HuH-7 (cell line): ENCODE measurements at places on chromosomes 1 and 21.

- DNase-seq: no peak
Observed at GRCh38 chr1:25140073-25140797, 92.1 kb downstream of the SYF2 start.

DNA sequence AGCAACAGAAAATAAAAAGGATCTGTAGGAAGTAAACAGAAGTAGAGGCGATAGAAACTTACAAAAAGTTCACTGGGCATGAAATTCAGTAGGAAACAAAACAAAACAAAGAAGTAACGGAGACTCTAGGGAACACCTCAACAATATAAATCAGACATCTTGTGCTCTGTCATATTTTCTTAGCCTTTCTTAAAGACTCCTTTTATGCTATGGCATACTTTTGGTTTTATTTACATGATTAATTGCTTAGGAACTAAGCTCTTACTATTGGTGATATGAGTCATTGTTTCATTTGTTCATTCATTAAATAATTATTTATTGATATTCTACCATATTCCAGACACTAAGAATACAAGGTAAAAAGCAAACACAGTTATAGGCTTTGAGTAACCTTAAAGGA, 126.6 kb downstream of the KCNT2 start:
- DNase-seq: no peak

GRCh38 chr1:36389999-36390398, 4.3 kb upstream of the STK40 start:
- DNase-seq: no peak

DNA sequence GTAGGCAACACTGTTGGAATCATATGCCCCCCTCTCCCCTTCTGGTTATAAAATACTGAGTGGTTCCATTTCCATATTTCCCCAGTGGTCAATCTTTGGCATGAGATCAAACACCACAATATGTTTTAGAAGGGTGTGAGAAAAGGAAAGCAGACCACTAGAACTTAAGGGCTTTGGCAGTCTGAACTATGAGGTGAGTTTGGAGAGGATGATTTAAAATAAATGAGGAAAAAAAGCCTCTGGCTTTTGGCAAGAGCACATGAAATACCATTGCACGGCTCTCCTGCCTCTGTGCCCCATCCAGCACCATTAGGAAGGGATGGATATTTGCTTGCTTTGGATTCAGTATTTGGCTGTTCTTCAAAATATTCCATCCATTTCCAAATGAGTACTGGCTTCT, 339.5 kb upstream of the C1orf87 start:
- no peak for DNase-seq

GRCh38 chr1:158200527-158200926, 19.8 kb downstream of the CD1D start:
- no peak for DNase-seq

GRCh38 chr1:31201931-31202360, 37.7 kb downstream of the NKAIN1 start:
- no peak for DNase-seq

DNA sequence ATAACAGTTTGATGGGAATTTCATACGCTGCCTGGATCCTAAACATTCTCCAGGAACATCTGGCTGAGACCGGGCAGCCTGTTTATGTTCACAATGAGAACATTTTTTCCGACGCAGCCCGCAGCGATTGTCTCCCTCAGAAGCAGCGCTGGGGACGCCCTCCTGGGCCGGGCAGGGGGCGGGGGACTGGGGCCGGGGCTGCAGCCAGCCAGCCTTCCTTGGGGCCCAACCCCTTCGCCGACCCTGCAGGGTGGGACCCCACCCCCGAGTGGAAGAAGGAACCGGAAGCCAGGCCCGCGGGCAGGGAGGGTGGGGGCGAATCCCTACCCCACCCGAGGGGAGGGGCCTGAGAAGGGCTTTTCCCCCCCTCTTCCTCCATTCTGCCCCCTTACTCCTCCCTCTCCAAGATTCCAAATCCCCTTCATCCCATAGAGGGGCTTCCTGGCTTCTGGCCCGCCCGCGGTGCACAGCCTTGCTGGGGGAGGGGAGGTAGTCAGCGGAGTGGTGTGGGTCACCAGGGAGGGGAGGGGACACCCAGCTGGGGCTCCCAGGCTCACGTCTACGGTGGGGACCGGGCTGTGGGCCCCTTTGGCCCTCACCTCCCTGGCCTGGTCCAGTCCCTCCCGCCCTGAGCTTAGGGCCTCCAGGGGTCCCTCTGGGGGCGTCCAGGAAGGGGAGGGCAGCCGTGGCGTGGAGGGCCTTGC, 60.6 kb downstream of the WNT9A start:
- no peak for DNase-seq

GRCh38 chr1:205963352-205964155, 20.3 kb upstream of the SLC26A9 start:
- no peak for DNase-seq

DNA sequence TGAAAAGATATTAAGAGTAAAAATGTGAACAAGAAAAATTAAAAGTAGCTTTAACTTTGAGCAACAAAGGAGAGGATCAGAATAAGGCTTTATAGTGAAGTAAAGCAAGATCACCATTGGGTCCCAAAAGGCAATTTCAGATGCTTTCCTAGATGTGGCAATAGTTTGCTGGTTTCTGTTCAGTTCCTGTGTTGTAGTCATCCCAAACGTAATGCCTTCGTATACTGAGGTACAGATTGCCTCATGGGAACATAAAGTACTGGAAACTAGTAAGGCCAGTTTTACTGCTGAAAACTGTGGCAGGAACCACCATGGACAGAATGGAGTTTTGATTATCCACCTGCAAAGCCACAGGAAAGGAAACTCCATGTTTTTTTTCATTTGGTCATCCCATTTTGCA, 283.5 kb upstream of the SGIP1 start:
- DNase-seq: no peak

- DNase-seq: no peak
Observed at GRCh38 chr1:155278689-155279160, 1.5 kb downstream of the HCN3 start.

DNA sequence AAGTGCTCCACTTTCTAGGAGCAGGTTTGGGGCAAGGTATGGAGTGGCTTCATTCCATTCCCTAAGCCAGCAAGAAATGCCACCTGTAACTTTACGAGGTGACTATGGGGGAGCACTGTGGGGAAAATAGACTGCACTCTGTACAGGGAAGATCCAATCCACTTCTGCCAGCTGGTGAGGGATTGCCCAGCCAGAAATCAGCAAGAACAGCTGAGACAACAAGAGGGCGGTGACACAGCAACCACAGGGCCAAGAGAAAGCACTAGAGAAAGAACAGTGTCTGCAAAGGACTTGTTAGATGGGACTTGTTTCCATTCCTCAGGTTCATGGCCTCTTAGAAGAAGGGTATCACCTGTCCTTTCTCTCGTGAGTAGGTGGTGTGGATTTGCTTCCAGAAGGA, 19.6 kb downstream of the CAPN8 start:
- DNase-seq: no peak

DNA sequence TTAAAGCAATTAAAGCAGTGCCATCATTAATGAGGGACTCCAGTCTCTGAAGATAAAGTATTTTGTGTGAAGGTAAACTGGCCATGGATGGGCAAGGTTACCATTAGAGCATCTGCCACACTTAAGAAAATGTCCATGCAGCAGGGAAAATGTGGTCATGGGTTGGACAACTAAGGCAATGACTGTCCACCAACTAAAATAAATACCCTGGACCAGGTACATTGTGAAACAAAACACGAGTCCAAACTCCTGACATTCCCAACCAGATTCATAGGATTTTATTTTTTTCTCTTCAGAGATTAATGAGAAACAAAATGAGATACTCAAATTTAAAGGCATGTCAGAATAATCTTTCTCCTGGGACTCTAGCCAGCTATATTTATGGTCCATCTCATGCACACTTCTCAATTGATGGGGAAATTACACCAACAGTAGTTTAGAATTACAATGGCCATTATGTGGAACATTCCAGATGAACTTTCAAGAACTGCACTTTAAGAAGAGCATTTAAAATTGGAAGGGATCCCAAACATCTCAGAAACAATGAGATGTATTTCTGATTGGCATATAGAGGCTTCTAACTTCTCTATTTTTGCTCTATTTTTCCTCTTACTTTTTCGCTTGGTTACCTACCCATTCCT, 8.1 kb downstream of the GBP7 start:
- no peak for DNase-seq

GRCh38 chr1:237786066-237786719, 104.5 kb downstream of the ZP4 start:
- DNase-seq: no peak

GRCh38 chr1:233064988-233065387, 114.6 kb downstream of the NTPCR start:
- no peak for DNase-seq

DNA sequence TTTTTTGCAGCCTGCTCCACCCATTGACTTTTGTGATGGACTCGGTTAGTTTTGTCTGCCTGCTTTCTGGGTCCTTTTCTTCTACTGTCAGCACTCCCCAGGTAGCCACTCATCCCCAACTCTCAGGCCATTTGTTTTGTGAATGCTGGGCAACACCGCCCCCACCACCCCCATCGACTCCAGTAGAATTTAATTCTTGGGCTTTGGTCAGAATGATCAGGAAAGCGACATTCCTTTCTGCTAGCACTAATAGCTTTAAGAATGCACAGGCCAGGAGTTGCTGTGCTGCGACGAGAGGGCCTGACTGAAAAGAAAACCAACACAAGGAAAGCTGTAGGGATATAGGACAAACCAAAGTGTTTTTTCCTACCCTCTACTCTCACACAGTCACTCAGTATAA, 144.4 kb downstream of the CDC7 start:
- no peak for DNase-seq

GRCh38 chr1:171128463-171128862, 37.8 kb downstream of the FMO3 start:
- no peak for DNase-seq

- DNase-seq: no peak
Observed at GRCh38 chr1:26790551-26790953, 2.8 kb downstream of the PIGV start.

DNA sequence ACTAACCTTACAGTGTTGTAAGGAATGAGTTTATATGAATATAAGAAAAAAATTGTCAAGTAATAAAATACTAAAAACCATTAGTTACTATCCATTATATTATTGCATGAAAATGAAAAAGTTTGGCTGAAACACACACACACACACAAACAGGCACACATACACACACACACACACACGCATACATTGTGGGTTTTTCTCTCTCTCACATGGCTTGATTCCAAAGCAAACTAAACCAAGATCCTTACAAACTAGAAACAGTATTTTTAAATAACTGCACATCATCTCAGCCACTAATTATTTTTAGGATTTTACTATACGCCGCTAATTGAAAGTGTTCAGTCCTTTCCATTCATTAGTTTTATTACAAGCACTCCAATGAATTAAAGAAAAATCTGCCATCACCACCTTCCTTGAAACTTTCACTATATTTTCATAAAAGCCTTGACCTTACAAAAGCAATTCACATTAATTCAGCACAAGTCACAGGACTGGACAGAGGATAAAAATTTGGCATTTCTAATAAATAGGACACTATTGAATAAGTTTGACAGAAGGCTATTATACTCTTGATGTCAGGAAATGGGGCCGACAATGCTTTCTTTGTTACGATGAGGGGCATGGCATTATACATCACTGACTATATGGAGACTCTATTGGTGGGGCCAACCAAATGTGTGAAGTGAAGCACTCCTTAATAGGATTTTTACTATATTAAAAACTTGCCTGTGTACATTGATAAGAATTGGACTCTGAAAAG, 187.0 kb upstream of the ESRRG start:
- DNase-seq: no peak

DNA sequence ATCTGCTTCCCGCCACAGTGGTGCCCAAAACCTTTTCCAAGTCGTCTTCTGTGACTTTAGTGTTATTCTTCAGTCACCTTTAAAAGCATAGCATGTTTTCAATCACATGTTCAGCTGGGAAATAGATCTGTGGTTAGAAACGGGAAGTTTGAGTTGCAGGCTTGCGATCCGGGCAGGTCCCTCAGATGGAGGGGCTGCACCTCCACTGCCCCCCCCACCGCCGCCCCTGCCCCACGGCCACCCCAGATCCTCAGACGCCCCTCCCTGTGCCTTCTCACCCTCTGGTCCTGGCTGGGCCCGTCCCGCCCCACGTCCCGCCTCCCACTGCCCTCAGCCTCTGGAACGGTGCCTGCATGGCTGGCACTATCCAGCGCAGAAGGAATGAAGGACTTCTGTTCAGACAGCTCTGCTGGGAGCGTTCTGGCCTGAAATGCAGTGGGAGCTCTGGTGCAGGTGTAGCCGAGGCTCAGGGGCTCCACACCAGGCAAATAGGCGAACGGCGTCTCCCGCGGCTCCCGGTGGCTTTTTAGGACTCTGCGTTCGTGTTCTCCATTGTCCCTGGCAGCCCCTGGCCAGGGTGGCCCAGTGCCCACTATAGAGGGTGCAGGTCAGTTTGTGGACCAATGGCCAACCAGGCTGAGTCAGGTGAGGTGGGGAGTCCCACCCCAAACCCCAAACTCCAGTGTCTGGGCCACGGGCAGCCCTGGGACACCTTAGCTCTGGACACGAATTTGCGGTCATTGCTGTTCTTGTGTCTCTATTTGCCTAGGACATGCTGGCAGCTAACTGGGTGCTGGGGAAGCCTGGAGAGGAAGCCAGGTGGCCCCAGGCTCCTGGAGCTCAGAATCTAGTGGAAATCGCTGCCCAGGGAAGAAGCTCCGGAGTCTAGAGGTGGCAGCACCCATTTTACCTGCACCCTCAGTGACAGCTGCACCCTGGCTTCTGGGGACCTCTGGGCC, 67.1 kb downstream of the FAAP20 start:
- no peak for DNase-seq

DNA sequence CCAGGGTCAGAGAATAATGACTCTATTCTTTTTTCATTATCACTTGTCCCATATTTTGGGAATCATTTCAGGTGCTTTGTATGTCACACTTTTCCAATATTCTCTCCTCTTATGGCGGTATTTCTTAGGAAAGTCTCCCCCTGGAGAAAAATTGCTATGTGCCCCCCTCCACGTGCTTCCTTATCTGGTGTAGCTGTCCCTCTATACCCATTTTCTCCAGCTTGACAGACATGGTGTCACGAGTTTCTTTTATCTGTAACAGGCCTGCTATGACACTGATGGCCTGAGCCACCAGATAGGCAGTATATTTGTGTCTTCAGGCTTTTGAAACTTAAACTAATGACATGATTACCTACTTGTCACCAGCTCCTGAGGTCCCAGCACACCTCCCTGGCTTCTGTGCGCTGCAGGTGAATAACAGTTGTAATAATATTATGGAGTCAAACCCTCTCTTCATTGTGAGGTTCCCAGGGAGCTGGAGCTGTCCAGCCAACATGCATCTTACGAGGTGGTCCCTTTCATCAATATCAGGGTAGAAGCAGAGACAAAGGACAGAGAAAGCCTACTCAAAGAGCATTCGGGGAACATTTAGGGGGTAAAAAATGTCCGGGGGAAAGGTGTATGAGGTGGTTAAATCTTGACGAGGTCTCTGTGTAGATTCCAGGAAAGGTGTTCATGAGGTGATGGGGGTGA, 71.2 kb upstream of the DUSP10 start:
- no peak for DNase-seq

DNA sequence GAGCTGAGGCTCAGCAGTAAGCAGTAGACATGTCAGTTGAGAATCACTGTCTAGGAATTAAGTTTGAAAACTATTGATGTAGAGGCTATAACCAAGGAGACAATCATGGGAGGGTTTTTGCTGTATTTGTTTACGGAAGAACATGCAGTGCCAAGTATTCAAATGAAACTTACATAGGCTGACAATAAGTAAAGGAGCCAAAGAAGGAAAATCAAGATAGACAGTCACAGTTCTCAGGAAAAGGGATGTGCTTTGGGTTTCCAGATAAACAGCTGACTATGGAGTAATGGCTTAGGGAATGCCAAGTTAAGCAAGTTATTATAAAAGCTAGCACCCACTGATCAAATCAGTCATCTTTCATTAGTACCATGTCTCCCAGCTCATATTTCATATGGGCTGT, 21.5 kb downstream of the GNG12 start:
- no peak for DNase-seq
